ENCODE measurements at places on chromosomes 5 and 9.

GRCh38 chr5:73612799-73613198, 13.2 kb upstream of the ARHGEF28 start:
- DNase-seq: no peak

DNA sequence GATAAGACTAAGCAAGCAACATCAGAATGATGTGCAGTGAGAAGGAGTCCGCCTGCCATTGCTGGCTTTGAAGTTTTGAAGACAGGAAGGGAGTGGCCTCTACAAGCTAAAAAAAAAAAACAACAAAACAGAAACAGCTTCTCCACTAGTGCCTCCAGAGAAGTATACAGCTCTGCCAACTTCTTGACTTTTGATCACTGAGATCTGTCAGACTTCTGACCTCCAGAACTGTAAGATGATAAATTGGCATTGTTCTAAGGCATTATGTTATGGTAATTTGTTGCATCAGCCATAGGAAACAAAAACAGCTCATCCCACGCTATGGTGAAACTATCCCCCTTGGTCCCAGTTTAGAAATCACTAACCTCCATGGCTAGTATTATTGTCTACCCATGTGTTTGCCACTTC, 131.0 kb upstream of the VCAN start:
- no peak for DNase-seq

- DNase-seq: peak; percentile 67
These were observed 709 bp downstream of the WHRN start for GRCh38 chr9:114504341-114505186.

DNA sequence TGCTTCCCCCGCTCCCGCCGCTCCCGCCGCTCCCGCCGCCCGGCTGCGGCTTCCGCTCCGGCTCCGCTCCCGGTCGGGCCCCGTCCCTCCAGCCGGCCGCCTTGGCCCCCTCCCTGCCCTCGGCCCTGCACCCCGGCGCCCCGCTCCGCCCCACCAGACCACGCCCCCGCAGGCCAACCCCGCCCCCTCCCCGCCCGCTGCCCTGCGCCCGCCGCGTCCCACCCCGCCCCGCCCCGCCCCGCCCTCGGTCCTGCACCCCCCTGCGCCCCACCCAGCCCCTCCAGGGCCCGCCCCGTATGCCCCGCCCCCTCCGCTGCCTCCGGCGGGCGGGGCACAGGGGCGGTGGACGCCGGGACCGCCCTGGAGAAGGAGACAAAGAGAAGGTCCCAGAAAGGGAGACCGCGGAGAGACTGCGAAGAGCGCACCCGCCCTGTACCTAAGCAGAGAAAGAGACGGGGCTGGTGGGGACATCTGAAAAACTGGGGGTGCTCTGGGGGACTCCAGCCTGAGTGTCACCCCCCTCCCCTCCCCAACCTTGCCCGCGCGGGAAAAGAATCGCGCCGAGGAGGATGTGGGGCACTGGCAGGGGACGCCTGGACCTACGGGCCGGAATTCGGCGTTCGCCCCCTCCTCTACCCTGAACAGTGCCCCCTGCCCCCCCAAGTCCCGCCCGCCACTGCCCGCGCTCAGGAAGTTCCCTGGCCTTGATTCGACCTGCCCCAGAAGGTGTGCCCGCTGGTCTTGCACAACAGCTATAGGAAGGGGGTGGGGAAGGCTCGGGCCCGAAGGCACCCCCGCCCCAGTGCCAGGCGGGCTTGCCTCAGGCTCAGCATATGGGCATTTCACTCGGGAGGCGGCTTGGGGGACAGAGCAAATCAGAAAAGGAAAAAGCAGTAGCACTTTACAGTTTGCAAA, 42.8 kb upstream of the STXBP1 start:
- DNase-seq: peak; percentile 93

DNA sequence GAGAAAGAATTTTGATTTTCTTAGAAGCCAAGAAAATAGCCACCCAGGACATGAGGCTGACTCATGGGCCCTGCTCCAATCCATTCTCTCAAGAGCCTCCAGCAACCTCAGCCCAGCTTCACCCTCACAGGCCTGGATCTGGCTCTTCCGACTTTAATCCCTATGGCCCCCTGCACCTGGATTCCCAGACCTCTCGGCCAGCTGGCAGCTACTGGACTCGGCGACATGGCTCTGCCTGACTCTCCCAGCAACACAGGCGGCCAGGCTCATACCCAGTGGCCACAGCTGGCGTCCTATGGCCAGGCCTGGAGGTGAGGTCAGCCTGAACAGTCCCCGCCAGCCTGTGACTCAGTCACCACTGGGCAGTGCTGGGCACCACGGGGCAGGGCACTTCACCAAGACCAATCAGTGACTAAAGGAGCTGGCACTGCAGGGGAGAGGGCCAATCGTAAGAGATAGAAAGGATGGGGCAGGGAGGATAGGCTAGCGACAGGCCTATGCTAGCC, 6.2 kb upstream of the PDLIM4 start:
- no peak for DNase-seq

DNA sequence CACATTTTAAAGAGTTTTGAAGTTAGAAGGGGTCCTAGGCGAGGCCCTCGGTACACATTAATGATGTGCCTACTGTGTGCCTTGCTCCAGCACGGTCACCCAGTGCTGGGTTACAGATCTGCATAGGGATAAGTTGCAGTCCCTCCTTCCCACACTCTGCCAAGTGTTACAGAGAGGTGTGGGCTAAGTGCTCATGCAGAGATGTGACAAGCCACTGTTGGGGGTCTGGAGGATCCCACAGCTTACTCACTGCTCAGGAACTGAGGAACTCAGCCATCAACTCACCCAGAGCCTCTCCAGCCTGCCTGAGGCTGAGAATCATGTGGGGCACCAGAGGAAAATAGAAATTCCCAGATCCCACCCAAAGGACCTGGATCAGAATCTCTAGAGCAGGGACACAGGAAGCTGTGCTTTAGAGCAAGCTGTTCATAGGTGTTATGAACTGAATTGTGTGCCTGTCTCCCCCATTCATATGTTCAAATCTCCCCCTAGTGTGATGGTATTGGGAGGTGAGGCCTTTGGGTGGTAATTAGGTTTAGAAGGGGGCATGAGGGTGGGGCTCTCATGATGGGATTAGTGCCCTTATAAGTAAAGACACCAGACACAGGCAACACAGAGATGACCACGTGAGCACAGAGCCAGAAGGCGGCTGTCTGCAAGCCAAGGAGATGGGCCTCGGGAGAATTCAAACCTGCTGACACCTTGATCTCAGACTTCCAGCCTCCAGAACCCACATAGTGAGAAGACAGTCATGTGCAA, 164.1 kb downstream of the HSD17B3 start:
- DNase-seq: no peak

GRCh38 chr9:38315085-38315595, 77.4 kb upstream of the ALDH1B1 start:
- no peak for DNase-seq

DNA sequence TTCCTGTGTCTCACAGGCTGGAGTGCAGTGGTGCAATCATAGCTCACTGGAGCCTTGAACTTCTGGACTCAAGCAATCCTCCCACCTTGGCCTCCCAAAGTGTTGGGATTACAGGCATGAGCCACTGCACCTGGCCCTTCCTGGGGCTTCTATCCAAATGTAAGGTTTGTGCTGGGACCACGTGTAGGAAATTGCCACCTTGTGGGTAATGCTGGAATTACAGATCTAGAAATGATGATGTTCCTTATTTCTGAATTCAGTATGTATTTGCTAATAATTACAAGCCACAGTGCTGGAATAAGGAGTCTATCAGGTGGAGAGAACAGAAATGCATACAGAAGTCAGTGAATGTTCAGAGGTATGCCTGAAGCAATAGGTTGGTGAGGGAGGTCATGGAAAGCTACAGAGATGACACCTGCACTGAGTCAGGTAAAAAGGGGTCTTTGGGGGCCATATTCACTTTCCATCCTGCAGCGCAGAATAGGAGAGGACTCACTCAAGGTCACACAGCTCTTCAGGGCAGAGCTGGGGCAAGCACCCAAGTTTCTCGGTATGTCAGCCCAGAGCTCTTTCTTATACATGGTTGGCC, 8.8 kb upstream of the IGFBPL1 start:
- DNase-seq: no peak

DNA sequence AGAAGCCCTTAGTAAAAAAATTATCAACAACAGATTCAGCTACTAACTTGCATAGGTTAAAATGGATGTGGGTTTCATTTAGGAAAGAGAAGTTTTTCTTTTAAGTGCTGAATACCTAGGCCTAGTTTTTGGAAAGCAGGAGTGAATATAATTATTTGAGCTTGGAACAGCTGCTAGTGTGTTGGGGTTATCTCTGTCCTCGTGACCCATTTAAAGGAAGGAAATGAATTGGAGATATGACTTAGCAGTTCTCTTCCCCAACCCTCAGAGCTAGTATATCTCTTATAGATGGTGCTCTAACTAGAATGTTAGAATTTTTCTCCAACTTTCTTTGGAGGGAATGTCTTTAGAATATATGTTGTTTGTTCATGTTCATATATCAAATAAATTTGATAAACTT, 38.6 kb downstream of the ZNF366 start:
- no peak for DNase-seq

- no peak for DNase-seq
These were observed 91.6 kb upstream of the PPP1R26 start for GRCh38 chr9:135387976-135388375.

DNA sequence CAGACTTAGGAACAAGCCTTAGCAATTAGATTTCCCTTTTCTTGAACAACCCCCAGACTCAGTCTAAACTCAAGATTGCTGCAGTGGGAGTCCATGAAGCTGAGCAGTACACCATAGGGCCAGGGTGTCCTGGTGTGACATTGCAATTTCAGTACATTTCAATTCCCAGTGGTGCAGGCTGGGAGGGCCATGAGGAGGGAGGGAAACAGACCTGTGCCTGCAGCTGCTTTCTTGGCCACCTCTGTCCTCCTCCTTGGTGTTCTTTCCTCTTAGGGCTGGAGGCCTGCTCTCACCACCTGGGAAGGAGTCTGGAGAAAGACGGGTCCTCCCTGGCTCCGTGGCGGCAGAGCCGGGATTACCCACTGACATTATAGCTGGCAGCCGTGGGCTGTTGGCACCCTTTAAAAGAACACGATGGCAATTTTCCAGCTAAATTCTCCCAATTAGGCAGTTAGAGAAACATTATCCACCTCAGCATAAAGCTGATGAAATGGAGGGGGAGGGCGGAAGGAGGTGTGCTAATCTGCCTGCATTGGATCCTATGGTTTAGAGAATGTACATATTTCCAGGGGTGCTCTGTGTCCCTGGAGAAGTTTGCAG, 186.4 kb downstream of the SLIT3 start:
- DNase-seq: no peak

DNA sequence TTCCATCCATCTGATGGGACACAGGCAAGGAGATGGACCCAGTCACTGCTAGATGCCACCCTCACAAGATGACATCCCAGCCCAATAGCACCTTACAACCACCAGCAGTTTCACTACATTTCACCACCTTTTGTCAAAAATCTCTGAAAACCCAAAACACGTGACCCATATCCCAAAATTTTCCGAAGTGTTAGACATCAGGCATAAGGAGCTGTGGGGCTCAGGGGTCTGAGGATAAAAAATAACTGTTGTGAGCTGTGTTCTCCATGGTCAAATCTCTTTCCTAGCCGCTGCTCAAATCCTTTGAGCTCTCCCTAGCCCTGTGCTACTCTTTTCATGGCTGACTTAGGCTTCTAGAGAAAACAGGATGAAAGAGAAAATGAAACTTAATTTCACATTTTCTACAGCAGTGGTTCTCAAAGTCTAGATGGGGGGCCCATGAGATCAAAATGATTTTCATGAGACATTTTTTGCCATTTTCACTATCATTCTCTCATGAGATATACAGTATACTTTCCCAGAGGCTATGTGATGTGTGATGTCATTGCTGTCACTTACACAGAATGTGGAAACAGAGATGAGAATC, 40.7 kb downstream of the TIMD4 start:
- DNase-seq: no peak

DNA sequence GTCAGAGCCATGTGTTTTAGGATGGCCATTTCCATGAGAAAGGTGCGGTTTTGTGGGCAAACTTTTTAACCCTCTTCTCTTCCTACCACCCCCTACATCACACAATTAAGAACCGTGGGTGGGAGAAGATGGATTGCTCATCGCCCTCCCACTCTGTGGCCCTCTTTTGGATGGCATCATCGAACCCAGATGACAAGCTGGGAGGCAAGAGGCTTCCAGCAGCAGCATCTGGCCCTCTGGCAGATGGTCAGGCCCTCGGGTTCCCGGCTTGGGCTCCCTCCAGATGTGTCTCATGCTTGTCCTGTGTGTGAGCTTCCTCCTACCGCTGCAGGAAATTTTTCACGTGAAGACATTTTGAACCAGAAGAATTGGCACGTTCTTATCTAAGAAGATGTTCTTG, 199.9 kb downstream of the EBF1 start:
- no peak for DNase-seq

GRCh38 chr5:174217527-174217926, 172.0 kb downstream of the NSG2 start:
- no peak for DNase-seq

DNA sequence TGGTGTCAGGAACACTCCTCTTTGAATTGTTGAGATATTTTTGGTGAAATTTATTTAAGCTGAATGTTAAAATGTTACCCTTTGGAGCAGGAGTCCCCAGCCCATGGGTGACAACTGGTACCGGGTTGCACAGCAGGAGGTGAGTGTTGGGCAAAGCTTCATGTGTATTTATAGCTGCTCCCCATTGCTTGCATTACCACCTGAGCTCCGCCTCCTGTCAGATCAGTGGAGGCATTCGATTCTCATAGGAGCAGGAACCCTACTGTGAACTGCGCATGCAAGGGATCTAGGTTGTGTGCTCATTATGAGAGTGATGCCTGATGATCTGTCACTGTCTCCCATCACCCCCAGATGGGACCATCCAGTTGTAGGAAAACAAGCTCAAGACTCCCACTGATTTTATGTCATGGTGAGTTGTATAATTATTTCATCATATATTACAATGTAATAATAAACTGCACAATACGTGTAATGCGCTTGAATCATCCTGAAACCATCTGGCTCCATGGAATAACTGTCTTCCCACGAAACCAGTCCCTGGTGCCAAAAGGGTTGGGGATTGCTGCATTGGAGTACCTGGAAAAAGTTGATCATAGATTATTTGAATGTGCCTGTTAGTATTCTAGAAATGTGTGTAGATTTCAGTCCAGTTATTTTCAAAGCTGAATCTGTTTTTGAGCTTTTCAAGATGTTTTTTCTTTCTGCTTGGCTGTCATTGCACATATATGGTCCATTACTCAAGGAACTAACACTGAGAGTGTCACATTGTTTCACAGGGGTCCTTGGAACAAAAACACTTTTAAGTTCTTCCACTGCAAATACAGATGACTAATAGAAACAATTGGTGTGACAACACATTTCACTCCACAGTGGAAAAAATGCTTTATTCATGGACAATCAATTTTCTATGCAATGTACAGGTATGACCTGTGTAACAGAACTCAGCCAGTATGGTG, 104.6 kb upstream of the TNFAIP8 start:
- no peak for DNase-seq

- no peak for DNase-seq
These were observed 4.5 kb downstream of the SNX30 start for GRCh38 chr9:112755016-112755427.

Measured in left hindlimb (tissue), 1 donor.